ENCODE measurements at places on chromosomes 5 and 9. TPM values are rescaled to one million over a fixed set of nuclear protein-coding genes. Genes with fewer than 3 reads are reported as not detected.

Gene RNF145
- 37.0 TPM for total RNA-seq

Gene TRIP13
- 80.8 TPM for total RNA-seq

Gene TLX3
- not detected for total RNA-seq

Gene STXBP1
- total RNA-seq = 7.7 TPM

Gene STK32A
- total RNA-seq = 1.5 TPM

Gene COL5A1
- total RNA-seq = 263 TPM

Gene GPR151
- total RNA-seq = not detected

Gene NIM1K
- total RNA-seq = 0.13 TPM

Gene SNAPC3
- total RNA-seq = 22.3 TPM

Gene TICAM2
- 0.89 TPM for total RNA-seq

Gene UNC5A
- total RNA-seq = 0.25 TPM

Gene EIF4E1B
- not detected for total RNA-seq

Gene PCDHGB2
- 0.65 TPM for total RNA-seq

Gene FOXD4L4
- total RNA-seq = not detected
